ENCODE measurements at places on chromosomes 1 and 21. TPM values are rescaled to one million over a fixed set of nuclear protein-coding genes. Genes with fewer than 3 reads are reported as not detected.

DNA sequence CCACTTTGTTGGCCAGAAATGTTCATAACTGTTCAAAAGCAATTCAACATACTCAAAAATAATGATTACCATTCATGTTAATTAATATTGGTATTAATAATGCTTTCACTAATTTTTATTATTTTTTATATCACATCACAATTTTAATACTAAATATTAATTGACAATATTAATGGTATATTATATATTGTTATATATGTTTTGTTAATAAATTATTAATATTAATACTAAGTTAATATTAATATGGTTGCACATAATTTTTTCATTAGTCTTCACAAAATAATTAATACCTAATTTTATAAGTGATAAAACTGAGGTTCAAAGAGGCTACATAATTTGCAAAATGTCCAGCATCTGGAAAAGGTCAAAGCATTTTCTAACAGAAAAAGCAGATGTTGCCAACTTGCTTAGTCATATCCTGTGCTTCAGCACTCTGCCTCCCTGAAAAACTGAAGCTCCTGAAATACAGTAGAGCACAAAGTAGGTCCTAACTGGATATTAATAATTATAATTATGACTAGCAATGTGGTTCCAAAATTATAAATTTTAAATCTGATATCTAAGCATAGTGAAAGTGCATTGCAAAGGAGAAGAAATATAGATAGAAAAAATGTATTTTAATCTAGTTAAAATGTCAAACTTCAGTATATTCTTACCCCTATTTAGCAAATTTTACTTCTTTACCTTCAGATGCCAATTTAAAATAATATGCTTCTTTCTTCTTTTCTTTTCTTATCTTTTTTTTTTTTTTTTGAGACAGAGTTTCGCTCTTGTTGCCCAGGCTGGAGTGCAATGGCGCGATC lies 123.2 kb upstream of the TNFSF4 start:
- DNase-seq = no peak

- DNase-seq = no peak
These were observed 2.1 kb upstream of the TMCO2 start for GRCh38 chr1:40245686-40246085.

DNA sequence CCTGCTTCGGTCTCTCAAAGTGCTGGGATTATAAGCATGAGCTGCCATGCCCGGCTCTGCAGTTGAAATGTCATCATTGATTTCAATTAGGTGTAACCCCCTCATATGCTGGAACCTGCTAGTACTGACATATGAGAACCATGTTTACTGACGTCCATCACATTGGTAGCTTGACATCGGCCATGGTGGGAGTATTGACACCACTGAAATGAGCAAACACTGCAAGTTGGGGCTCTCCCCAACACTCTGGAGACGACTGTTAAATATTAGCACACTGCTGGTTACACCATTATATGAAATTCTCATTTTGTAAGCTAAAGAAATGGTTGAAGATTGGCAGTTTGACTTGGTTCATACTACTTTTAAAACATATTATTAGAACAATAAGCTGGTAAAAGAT lies 63.7 kb downstream of the CNST start:
- no peak for DNase-seq

The GOLT1A gene
- polyA plus RNA-seq = not detected

All from immature natural killer cell (primary cell).